ENCODE measurements at places on chromosomes 7 and 10. TPM values are rescaled to one million over a fixed set of nuclear protein-coding genes. Genes with fewer than 3 reads are reported as not detected.

GRCh38 chr7:101567230-101567629, 61.9 kb downstream of the MYL10 start:
- no peak for DNase-seq

- no peak for DNase-seq
Observed at GRCh38 chr7:146314962-146315361, 198.4 kb downstream of the CNTNAP2 start.

DNA sequence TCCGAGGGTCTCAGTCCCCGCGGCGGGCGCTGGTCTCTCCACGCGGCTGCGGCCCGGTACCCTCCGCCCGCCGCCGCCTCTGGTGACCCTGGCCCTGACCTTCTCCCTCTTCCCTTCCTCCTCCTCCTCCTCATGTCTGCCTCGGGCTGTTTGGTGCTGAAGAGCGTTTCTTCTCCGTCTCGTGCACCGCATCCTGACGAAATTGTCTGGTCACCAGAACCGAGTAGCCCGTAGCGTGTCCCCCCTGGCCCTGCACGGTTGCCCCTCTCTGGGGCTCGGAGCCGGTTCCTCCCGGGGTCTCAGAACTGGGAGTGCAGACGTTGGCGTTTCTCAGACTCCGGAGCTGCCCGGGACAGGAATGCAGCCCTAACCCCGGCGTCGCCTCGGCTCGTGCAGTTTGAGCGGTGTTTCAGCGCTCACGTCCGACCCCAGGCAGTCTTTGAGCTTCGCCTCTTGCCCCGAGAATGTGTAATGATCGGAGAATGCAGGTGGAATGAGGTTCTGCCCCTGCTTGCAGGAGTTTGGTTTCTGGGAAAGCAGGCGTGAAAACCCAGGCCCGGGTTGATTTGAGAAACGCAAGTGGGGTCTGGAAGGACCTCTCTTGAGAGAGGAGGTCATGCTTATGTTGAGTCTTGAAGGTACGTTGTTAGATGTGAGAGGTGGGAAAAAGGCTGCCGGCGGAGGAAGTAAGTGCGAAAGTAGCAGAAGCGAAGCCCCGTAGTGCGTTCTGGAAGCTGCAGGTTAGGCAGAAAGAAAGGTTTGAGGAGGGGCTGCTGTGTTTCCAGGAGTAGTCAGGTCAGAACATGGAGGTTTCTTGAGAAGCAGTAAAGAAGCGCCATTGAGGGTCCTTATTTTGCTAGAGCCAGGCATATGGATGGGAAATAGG, 743 bp downstream of the RBM17 start:
- DNase-seq = peak; percentile 23

- DNase-seq = no peak
Observed at GRCh38 chr10:122233857-122234348, 37.2 kb upstream of the BTBD16 start.

GRCh38 chr7:107007007-107007891, 37.3 kb upstream of the PRKAR2B start:
- DNase-seq = no peak

DNA sequence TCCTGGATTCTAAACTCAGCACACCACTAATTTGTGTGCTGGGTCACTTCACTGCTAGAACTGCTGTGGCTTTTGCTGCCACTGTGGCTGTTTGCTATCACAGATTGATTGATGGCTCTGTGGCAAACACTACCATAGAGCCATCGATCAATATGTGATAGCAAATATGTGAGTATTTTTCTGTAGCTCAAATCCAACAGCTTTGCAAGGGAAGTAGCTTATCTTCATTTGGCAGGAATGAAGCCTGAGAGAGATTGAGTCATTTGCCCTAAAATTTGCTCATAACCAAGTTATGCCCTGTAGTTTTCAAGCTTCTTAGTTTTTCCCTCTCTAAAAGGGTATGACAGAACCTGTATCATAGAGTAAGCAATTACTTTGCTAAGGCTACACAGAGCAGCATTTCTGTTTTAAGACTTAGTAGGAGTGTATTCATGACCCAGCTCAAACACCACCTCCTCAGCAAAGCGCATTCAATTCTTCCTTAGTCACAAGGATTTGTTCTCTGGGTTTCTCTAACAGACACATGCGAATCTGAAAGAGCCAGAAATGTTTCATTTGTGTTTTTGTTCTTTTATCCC, 43.1 kb downstream of the MINPP1 start:
- DNase-seq = no peak

DNA sequence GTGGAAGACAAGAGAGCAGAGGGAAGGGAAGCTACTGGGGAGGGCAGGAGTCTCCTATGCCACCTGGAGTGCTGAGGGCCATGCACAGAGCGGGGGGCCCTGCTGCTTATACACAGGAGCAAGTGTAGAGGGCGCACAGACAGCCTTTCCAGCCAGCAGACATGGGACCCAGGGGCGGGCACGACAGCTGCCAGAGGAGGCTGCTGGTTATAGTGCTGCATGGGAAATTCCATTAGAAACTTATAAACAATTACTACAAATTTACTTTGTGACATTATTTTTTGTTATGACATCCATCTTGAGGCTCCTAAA, 90.5 kb downstream of the WDFY4 start:
- no peak for DNase-seq

DNA sequence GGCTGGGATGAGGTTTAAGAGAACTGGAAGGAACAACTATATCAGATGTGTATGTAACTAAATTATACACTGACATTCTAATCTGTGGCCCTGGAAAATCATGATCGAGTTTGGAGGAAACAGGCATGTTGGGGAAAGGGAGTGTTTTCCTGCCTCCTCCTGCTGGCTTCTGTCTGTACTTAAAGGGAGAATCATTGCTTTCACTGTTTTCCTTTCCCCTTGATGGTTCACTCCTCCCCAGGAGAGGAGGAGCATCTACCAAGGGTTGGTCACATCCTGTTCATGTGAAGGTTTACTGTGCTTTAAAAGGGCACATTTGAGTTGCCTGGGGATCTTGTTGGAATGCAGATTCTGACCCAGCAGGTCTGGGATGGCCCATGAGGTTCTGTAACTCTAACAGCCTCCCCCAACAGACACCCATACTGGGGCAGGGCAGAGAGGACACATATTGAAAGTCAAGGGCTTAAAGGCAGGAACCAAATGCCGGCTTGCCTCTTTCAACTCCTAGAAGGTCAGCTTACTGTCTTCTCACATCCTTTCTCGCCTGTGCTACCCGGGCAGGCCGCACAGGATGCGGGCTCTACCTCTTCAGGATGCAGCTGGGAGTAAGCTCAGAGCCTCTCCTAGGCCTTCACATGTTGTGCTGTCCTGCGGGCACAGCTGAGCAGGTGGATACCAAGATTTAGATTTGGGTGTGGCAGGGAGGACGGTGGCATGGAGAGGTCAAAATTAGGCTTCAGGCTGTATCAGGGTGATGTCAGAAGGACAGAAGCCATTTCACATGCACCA, 694.8 kb downstream of the KCNMA1 start:
- no peak for DNase-seq

GRCh38 chr7:20284003-20284770, 46.5 kb upstream of the ITGB8 start:
- DNase-seq = no peak

- no peak for DNase-seq
Observed at GRCh38 chr10:94287336-94287735, 75.4 kb downstream of the NOC3L start.

- no peak for DNase-seq
Observed at GRCh38 chr7:150447966-150448788, 2.3 kb upstream of the GIMAP8 start.

GRCh38 chr7:117190104-117190503, 132.8 kb downstream of the WNT2 start:
- DNase-seq = no peak

GRCh38 chr7:44307301-44307900, 18.0 kb downstream of the CAMK2B start:
- no peak for DNase-seq

DNA sequence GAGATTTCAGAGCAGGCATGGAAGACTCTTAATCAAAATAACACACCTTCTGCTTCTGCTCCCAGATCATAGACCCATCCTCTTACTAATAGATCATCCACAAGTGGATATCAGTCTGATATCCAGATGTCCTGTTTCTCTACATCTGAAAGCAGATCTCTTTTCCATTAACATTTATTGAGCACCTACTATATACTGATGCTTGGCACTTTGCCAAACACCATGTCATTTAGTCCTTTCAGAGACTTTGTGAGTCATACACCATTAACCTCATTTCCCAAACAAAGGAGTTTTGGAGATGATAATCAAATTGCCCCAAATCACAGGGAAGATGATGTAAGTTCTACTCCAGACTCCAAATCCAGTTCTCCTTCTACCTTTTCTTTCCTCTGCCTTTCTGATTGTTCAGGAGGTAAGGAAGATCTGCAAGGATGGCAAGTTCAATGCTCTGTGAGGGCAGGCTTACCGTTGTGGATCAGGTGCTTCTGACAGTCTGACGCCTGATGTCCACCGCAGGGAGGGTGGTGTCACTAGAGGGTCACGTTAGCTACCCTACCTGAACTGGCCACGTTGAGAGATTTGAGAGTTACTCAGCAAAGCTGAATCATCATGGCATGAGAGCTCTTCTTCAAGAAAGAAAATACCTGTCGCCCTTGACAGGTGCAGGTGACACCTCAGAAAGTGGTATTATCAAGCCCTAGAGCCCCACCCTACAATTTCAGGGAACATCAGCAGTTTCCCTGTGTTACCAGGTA, 269.6 kb upstream of the ZMIZ1 start:
- no peak for DNase-seq

- DNase-seq = no peak
Observed at GRCh38 chr7:129362496-129362895, 71.7 kb upstream of the STRIP2 start.

- no peak for DNase-seq
Observed at GRCh38 chr10:13335881-13336280, 12.2 kb downstream of the SEPHS1 start.

GRCh38 chr10:12785415-12785831, 216.1 kb downstream of the CCDC3 start:
- DNase-seq = no peak

DNA sequence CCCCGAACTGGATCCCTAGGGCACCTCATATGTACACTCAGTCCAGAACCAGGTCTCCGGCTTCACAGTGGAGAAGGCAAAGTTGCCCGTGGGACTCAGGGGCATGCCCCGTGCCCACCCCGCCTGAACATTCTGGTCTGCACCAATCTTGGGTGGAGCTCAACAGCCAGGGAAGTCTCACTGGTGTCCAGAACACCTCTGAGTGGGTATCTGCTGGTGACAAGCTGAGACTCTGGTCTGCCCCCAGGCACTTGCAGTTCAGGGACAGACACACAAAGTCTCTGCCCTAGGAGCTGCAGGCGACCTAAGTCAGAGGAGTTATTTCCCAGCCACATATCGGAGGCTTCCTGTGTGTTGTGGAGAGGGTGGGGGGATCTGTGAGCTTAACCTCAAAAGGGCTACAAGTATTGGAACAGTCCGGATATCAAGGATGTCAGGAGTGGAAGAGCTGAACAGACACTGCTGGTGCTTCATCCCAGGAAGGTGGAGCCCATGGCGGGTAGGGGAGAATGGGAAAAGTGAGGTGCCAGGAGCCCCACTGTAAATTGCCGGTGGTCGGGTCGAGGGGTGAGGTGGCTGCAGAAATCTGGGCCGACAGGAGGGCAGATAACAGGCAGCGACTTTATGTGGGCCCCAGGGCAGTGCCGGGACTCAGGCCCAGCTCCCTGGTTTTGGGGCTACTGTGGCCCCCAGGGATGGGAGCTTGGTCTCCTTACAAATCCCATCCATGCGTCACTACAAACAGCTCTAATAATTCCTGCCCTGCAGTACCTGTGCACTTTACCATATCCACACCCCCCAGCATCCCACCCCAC, 8.6 kb upstream of the TLX1 start:
- no peak for DNase-seq

DNA sequence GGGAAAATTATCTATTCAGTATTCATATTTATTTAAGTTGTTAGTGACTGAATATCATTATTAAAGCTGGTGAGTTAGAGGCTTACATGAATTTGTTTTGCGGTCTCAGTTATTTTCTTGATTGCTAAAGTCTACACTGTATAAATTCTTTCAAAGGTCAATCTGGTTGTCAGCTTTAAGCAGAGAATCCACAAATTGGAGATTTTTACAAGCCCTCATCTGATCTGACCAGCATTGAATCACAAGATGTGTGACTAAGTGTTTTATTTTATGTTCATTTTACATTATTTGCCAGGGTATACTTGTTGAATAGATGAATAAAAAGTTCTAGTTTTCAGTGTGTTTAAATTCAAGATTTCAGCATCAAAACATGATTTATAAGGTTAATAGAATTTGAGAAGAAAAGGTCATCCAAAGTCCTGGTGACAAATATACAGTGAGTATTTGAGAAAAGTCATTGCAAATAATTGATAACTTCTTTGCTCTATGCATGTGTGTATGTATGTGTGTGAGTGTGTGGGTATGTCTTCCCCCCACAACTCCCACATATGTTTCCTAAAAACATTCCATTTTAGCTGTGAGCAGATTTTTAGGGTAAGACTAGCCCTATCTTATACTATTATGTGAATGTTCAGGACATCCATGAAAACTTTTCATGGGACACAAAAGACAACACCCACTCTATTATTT, 4.4 kb downstream of the SEMA3A start:
- DNase-seq = no peak

ZNF727 gene
- 0.14 TPM for polyA plus RNA-seq

PTPRN2 gene
- polyA plus RNA-seq = 2.1 TPM

FFAR4 gene
- not detected for polyA plus RNA-seq

BEND7 gene
- not detected for polyA plus RNA-seq

GARIN1A gene
- not detected for polyA plus RNA-seq

CLCN1 gene
- not detected for polyA plus RNA-seq

FAM13C gene
- not detected for polyA plus RNA-seq

ATP6V0A4 gene
- not detected for polyA plus RNA-seq

KCNIP2 gene
- 0.27 TPM for polyA plus RNA-seq

NPY4R2 gene
- not detected for polyA plus RNA-seq

SLC13A1 gene
- not detected for polyA plus RNA-seq

FAM241B gene
- polyA plus RNA-seq = 21.3 TPM

COL1A2 gene
- polyA plus RNA-seq = not detected

PTN gene
- polyA plus RNA-seq = not detected

PNLIPRP2 gene
- polyA plus RNA-seq = not detected

Measured in naive thymus-derived CD4-positive, alpha-beta T cell (primary cell).